ENCODE measurements at places on chromosomes 6 and 20.

DNA sequence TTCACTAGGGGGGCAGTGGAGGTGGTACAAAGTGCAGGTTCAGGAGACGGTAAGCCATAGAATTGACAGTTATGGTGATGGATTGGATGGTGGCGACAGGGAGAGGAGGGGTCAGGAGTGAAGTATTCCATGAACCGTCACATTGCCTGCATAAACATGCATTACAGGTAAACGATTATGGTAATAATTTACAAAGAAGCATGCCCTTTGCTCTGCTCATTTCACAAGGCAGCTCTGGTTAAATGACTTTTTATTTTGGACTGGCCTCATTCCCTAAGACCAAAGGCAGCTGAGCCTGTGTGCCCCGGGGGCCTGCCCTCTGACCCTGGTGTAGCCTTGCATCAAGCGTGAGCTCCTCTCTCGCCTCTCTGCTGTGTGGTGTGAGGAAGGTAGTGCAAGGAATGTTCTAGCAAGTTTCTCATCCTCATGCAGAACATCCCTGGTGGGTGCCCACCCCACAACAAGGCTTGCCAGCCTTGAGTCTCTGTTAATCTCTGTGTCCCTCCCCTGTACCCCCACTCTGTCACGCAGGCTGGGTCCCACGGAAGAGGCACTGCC, 59.0 kb downstream of the PPP1R14C start:
- DNase-seq = no peak

GRCh38 chr20:2468581-2469407, 1.8 kb downstream of the SNRPB start:
- DNase-seq = no peak

GRCh38 chr6:138026342-138026741, 80.9 kb downstream of the PERP start:
- DNase-seq = no peak

- DNase-seq = no peak
Observed at GRCh38 chr6:53645859-53646258, 19.7 kb downstream of the KLHL31 start.

GRCh38 chr20:4677846-4678245, 43.9 kb upstream of the PRND start:
- no peak for DNase-seq

DNA sequence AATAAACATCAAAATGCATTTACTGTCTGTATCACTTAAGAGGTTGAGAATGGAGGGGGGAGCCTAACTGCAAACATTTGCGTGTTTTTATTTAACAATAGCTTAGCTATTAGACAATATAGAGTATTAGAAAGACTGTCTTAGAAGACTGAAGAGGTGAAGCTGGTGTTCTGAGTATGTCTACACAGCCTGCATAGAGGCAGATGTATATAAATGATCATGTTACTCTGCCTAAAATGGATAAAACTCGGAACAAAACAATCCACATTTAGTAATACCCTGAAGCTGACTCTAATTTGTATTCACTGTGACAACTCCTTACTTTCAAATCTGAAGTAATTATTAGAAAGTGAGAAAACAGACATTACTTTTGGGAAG, 181.9 kb downstream of the GMPR start:
- DNase-seq = no peak

DNA sequence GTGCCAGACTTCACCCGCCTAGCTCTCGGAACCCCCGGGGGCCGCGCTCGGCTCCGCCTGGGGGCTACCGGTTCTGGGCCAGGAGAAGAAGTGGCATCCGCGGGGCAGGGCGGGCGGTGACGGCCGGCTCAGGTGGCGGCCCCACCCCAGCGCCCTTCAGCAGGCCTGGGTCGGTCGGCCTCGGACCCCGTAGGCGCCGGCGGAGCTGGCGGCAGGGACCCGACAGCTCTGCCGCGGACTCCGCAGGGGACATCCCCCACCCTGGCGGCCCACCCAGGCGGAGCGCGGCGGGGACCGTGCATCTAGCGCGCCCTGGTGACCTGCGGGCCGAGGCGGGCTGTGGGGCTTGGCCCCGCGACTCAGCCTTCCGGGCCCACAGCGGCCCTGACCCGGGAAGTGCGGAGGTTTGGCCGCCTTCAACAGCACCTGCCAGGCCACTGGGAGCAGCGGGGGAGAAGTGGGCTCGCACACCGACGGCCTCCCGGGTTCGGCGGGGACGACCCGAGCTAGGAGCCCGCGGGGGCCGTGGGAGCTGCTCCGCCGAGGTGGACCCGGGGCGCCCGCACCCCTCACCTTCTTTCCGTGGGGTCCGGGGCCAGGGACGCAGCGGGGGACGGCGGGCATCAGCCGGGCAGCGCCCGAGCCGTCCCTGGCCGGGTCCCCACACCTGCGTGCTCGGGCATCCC, 87.1 kb downstream of the TMEM242 start:
- no peak for DNase-seq
